ENCODE measurements at places on chromosomes 2 and 18. TPM values are rescaled to one million over a fixed set of nuclear protein-coding genes. Genes with fewer than 3 reads are reported as not detected.

- no peaks in the 10 kb centered on the region for H3K4me1 ChIP-seq
- no peak overlapping the region for H3K4me3 ChIP-seq
- no peak for DNase-seq
- no peaks in the 10 kb centered on the region for H3K27me3 ChIP-seq
- peaks cover 20% of the 10 kb centered on the region for H3K36me3 ChIP-seq
Measured at GRCh38 chr18:47120428-47120827, 29.9 kb downstream of the HDHD2 start.

GULP1 gene
- 135 TPM for total RNA-seq

CYP27A1 gene
- total RNA-seq, result 4.1 TPM

IL36B gene
- total RNA-seq, result not detected

ELOA2 gene
- not detected for total RNA-seq

GRCh38 chr2:45849491-45850283 is 198.2 kb downstream of the PRKCE start:
- no peak for DNase-seq
- H3K4me1 ChIP-seq, result no peaks in the 10 kb centered on the region
- H3K4me3 ChIP-seq, result no peak overlapping the region
- no peaks in the 10 kb centered on the region for H3K36me3 ChIP-seq
- no peaks in the 10 kb centered on the region for H3K27me3 ChIP-seq

PMAIP1 gene
- total RNA-seq, result 24.2 TPM

ARHGAP25 gene
- total RNA-seq, result not detected

DNA sequence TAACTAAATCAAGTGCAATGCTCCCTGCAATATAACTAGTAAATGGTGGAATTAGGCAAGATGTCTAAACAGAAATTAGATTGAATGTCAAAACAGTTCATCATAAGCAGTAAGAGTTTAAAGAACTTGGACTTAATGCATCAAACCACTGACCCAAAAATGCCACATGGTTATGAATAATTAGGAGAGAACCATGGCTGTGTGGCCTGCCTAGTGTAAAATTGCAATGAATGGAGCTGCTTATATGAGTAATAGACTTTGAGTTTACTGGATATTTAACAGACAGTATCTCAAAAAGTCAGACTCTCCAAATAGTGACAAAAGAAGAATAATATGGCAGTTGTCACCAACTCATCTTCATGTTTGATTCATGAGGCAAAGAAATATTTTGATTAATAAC is 101.6 kb upstream of the COL5A2 start:
- H3K27ac ChIP-seq, result no peak overlapping the region
- DNase-seq, result no peak
- H3K4me3 ChIP-seq, result no peak overlapping the region
- no peaks in the 10 kb centered on the region for H3K27me3 ChIP-seq

- peaks cover 16% of the 10 kb centered on the region for H3K4me1 ChIP-seq
- DNase-seq, result no peak
- no peak overlapping the region for H3K4me3 ChIP-seq
- H3K27ac ChIP-seq, result peak overlapping the region; percentile 40
Measured at GRCh38 chr2:113762377-113763118, 6.1 kb upstream of the SLC35F5 start.

GRCh38 chr2:238741277-238741676 is 106.6 kb upstream of the TWIST2 start:
- 0 out of 2 replicates have a peak, but pooled peaks cover 5% of the 10 kb centered on the region for H3K27me3 ChIP-seq
- H3K36me3 ChIP-seq, result no peaks in the 10 kb centered on the region
- DNase-seq, result no peak
- H3K4me3 ChIP-seq, result no peak overlapping the region

- no peaks in the 10 kb centered on the region for H3K4me1 ChIP-seq
- no peak overlapping the region for H3K27ac ChIP-seq
- H3K27me3 ChIP-seq, result no peaks in the 10 kb centered on the region
- no peak overlapping the region for H3K4me3 ChIP-seq
Measured at GRCh38 chr2:167212014-167212648, 323.9 kb downstream of the XIRP2 start.

- H3K27ac ChIP-seq, result no peak overlapping the region
- H3K27me3 ChIP-seq, result 0 out of 2 replicates have a peak, but pooled peaks cover 2% of the 10 kb centered on the region
- H3K4me3 ChIP-seq, result no peak overlapping the region
Measured at GRCh38 chr18:69916412-69916811, 31.3 kb downstream of the CD226 start.

- no peaks in the 10 kb centered on the region for H3K4me1 ChIP-seq
- no peak overlapping the region for H3K4me3 ChIP-seq
- H3K27ac ChIP-seq, result no peak overlapping the region
- H3K27me3 ChIP-seq, result no peaks in the 10 kb centered on the region
- H3K36me3 ChIP-seq, result no peaks in the 10 kb centered on the region
- DNase-seq, result no peak
Measured at GRCh38 chr18:45745817-45746461, 22.0 kb downstream of the SLC14A1 start.

GRCh38 chr18:26919627-26920026 is 54.1 kb upstream of the AQP4 start:
- no peaks in the 10 kb centered on the region for H3K4me1 ChIP-seq
- no peaks in the 10 kb centered on the region for H3K36me3 ChIP-seq
- peak; percentile 2 for DNase-seq
- no peak overlapping the region for H3K4me3 ChIP-seq

REG3G gene
- not detected for total RNA-seq

SLC16A14 gene
- 0.47 TPM for total RNA-seq
